ENCODE measurements at places on chromosomes 4 and X.

DNA sequence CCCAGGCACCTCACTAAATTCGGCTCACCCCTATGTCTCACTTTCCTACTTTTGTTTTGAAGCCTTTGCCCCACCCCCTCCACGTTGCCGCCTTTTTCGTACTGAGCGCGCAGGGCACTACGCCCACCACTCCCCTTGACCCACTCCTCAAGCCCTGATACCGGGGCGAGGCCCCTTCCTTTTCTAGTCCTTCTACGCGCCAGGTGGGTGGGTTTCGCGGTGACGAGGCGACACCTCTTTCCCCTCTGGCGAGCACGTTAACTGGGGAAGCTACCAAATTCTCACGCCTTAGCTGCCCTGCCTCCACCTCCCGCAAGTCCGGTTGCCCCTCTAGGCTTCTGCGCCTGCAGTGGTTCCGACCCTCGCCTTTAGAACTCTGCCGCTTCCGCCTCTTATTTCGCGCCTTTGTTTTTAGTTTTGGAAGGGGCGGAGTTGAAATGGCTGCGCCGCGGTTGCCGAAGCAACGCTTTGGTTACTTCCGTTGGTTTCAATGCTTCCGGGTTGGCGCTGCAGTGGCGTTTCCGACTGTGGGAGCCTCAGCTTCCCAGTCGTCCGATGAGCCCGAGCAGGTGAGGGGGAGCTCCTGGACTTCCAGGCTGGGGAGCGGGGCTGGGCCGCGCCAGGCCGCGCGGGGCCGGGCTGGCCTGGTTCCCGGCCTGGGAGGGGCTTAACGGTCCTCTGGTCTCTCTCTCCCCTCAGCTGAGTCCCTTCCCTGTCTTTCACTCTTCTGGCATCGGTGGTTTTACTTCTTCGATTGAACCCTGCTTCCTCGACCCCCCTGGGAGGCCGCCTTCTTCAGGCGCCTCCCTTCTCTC is at the start of gene SLC25A14:
Gene SLC25A14 (plus strand): TSS at position 512 of the 815 bp plus-strand sequence. CDS start 360 bp downstream, outside the sequence.
- DNase-seq, result no peak

GRCh38 chrX:1361275-1361674 is 24.7 kb downstream of the IL3RA start:
- no peak for DNase-seq

- DNase-seq, result no peak
Measured at GRCh38 chr4:18938343-18939099, 917.0 kb upstream of the LCORL start.

DNA sequence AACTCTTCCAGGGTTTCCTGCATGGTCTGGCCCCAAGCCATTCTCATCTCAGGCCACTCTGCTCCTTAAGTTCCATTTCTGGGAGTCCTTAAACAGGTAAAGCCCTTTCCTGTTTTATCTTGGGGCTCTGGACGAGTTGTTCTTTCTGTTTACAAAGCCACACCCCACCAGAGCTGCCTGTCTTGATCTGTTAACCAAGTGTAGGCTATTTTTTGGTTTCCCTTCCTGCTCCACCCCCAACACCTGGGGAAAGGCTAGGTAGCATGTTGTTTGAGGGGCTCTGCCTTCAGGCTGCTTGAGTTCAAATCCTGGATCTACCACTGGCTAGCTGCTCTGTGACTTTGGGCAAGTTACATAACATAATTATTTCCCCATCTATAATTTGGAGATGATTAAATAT is 40.0 kb downstream of the ERVMER34-1 start:
- no peak for DNase-seq

All from vagina (tissue), 2 donors.